ENCODE measurements at places on chromosomes 1 and 21. TPM values are rescaled to one million over a fixed set of nuclear protein-coding genes. Genes with fewer than 3 reads are reported as not detected.

DNA sequence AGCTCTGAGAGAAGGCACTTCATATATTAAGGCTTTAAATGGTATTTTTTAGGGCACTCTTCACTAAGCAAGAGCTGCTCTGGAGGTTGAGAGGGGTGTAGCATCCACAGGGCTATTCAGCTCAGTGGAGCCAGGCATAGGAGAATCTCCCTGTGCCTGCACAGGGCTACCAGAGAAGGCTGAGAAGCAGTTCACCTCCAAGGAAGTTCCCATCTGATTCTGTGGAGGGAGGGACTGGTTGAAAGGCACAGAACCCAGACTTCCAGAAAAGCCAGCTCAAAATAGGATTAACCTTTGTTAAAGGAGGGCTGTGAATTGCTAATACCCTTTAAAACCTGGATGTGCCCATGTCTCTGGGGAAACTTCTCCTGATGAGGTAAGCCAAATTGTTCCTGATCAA, 304.5 kb downstream of the TTLL7 start:
- no peaks in the 10 kb centered on the region for H3K4me1 ChIP-seq
- DNase-seq: no peak
- H3K4me3 ChIP-seq: no peak overlapping the region
- H3K36me3 ChIP-seq: no peaks in the 10 kb centered on the region
- no peak overlapping the region for H3K27ac ChIP-seq

DNA sequence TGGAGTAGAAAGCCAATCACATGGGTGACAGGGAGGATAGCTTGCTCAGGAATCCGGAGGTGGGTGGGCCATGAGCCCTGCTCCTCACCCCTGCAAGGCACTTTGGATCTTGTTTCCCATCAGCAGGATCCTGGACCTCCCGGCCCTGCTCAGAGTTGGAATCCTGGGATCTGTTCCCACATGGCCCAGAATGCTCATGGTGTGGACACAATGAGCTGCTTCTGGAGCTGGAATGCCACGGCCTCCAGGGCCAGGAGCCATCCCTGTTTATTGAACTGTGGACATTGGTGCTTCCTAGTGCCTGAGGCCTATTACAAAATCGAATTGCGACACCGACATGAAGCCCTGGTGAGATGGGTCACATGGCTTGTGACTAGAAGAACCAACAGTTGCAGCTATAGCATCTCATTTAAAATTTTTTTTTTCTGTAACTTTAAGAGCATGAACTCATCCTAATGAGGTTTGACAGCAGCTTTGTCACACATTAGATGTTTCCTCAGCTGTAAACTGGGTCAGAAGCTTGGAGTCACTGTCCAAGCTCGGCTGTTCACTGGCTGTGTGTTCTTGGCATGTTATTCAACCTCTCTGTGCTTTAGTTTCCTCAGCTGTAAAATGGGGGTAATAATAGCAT, 40.4 kb upstream of the GOLT1A start:
- H3K27me3 ChIP-seq: no peaks in the 10 kb centered on the region
- H3K27ac ChIP-seq: no peak overlapping the region
- H3K36me3 ChIP-seq: no peaks in the 10 kb centered on the region
- H3K4me3 ChIP-seq: no peak overlapping the region

DNA sequence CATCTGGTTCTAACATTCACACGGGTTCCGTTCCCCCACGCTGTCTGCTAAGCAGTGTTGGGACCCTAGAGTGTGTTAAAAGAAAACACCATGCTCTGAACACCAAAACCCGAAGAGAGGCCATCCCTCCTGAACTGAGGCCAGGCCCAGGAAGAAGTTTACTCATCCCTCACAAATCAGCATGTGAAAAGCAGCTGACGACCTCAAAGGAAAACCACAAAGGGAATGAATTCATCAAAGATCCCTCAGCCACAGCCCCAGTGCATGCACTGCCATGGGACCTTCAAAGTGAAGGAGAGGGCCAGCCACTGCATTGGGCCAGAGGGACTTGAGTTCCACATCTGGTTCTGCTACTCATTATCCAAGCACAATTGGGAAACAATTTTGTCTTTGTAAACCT, 7.0 kb upstream of the PSEN2 start:
- H3K4me3 ChIP-seq: no peak overlapping the region
- no peaks in the 10 kb centered on the region for H3K36me3 ChIP-seq
- peak; percentile 23 for DNase-seq
- H3K27me3 ChIP-seq: no peaks in the 10 kb centered on the region
- no peak overlapping the region for H3K27ac ChIP-seq

DNA sequence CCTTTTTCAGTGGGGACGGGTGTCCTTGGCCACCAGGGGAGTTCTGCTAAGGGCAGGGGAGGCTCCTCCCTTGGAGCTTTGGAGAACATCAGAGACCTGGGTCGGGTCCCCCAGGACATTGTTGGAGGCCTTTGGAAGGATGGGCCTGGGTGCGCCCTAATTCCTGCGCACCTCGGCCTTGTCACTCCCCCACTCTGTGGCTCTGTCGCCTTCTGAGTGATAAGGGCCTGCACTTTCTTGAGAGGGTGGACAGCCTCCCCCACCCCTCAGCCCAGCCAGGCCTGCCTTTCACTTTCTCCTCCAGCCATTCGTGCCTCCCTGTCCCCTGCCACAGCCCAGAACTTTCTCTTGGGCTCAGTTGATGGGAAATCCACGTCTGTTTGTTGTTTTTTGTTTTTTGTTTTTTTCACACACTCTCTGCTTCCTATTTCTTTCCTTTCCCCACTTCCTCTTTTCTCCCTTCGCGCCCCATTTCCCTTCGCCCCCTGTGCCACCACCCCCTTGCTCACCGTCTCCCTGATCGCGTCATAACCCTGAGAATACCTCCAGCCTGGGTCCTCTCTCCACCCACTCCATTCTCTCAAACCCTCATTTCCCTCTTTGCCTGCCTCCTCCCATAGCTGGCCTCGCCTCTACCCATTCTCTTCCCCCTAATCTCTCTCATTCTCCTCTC, 85.6 kb downstream of the PAX7 start:
- H3K4me3 ChIP-seq: no peak overlapping the region
- no peak for DNase-seq
- H3K4me1 ChIP-seq: no peaks in the 10 kb centered on the region
- no peaks in the 10 kb centered on the region for H3K36me3 ChIP-seq

Gene S100B
- total RNA-seq: 260 TPM

Gene CFAP45
- 0.63 TPM for total RNA-seq
